ENCODE measurements at places on chromosomes 11 and 22.
A peak's percentile ranks its signal among the peaks of the same experiment; 100 is the strongest.

DNA sequence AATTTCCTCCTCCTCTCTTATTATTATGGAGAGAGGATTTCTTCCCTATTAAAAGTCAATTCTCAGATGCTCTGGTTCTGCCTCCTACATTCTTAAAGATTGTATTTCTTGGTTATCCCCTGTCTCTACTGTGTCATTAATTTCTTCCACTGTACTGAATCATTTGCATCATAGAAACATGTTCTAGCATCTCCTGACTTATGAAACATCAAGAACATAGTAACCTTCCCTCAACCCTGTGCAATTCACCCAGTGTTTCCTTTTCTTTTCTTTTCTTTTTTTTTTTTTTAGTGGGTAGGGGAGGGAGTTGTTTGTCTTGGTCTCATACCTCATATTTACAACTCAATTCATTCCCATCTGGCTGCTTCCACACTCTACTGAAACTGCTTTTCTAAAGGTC, 288.0 kb upstream of the PLET1 start:
- DNase-seq = no peak

DNA sequence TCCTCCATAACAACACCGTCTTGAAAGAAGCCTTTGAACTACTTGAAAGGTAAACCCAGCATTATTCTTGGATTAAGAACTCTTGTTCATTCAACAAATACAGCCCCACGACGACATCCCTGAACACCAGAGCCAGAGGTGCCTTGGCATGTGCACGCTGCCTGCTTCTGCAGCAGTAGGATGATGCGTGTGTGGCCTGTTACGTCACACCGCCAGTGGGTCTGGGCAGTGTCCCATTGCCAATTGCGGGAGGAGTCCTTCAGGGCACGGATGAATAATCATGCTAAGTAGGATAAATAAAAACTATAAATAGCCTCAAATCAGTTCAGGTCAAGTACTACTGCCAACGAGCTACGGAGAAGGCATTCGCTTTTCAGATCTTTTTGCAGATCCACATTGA, 380.5 kb downstream of the SHANK2 start:
- DNase-seq = no peak

GRCh38 chr22:45698094-45698493, 26.5 kb downstream of the ATXN10 start:
- DNase-seq = no peak

DNA sequence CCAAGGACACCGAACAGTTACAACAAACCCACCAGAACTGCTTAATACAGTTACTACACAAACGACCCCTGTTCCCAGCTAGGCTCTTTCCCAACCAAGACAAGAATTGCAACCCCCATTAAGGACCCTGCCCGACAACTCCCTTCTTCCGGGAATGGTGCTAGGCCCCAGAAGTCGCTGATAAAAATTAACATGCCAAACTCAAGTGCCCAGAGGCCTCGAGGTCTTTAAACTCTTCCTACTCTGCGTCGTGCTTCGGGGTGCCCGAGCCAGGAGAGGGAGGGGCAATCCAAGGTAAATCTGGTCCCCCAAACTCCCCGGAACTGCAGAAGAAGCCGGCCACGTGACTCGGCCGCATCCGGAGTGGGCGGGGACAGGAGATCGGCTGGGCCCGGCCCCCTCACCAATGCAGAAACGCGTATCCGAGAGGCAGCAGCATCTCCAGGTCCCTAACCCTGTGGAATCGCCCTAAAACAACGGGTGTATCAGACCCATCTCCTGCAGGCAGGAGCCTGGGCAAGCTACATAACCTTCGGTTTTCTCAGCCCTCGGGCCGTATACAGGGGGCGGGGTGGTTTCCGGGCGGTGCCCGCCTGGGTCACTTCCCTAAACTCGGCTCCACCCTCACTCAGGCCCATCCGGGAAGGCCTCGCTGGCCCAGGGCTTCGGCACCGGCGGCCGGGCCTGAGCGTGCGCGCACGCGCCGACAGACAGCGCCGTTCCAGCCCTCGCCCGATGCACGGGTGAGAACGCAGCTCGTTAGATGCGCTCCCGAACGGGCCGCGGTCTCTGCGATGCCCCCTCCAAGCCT, 1.1 kb downstream of the CFL1 start:
- DNase-seq = peak; percentile 69

DNA sequence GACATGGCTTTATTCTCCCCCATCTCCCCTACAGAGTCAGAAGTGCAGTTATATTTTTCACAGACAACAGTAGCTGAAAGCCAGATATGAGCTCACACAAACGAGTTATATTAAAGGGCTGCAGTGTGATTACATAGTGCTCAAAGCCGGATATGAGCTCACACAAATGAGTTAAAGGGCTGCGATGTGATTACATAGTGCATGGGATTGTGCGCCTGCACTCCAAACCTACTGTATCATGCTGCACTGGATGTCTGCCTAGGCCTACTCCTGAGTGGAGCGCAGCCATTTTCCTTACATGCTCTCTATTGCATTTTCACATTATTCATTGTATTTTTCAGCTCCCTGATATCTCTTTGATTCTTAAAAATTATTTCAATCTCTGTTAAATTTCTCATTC, 414.6 kb upstream of the LARGE1 start:
- DNase-seq = no peak

- DNase-seq = no peak
Observed at GRCh38 chr11:17931595-17931994, 81.3 kb downstream of the SERGEF start.

DNA sequence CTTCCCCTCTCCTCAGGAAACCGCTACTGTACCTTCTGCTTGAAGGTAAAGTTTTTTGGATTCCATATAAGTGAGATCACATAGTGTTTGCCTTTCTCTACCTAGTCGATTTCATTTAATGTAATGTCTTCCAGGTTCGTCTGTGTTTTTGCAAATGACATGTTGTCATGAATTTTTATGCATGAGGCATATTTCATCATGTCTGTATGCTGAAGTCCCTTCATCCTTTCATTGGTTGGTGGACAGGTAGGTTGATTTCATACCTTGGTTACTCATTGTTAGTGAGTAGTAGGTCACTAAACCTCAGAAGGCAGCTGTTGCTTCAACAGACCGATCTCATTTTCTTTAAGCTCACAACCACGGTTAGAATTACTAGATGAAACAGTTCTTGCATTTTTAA, 60.3 kb downstream of the LRRC74B start:
- no peak for DNase-seq

GRCh38 chr11:125350206-125351032, 145.6 kb downstream of the FEZ1 start:
- DNase-seq = no peak

DNA sequence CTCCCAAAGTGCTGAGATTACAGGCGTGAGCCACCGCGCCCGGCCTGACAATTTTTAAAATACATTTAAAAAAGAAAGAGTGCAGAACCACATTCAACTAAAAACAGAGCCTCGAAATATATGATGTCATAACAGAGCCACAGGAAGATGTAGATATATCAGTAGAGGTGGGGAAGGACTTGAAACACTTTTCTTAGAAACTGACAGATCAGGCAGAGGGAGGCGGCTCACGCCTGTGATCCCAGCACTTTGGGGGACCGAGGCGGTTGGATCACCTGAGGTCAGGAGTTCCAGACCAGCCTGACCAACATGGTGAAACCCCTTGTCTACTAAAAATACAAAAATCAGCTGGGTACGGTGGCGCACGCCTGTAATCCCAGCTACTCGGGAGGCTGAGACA, 7.0 kb downstream of the MLC1 start:
- DNase-seq = no peak

Measured in GM12892 (cell line).